ENCODE measurements at places on chromosomes 4 and X.

GRCh38 chr4:5970381-5971077 lies 47.7 kb downstream of the C4orf50 start:
- DNase-seq, result no peak

DNA sequence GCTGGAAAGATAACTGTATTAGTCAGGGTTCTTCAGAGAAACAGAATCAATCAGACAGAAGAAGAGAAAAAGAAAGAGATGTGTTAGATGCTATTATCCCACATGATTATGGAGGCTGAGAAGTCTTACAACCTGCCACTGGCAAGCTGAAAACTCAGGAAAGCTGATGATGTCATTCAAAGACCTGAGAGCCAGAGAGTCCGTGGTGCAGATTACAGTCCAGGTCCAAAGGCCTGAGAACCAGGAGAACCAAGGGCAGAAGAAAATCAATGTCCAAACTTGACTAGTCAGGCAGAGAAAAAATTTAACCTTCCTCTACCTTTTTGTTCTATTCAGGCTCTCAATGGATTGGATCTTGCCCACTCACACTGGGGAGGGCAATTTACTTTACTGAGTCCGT lies 172.5 kb downstream of the QDPR start:
- no peak for DNase-seq

GRCh38 chr4:116180157-116180601 lies 905.2 kb downstream of the TRAM1L1 start:
- no peak for DNase-seq

DNA sequence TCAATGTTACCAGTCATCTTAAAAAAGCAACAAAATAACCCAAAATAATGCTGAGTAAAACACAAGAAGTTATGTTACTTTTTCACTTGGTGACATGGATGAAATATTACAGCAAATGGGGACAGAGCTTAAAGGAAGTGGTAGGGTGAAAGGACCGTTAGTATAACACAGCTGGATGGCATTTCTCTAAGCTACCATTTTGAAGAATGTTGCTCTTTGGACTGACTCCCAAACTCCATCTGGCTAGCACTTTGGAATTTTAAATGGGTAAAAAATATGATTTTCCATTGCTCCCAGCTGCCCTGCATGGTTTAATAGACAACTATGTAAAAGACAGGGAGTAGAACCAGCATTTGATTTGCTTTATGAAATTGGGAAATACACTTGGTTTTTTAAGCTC lies 27.6 kb downstream of the CLCN5 start:
- DNase-seq, result no peak

DNA sequence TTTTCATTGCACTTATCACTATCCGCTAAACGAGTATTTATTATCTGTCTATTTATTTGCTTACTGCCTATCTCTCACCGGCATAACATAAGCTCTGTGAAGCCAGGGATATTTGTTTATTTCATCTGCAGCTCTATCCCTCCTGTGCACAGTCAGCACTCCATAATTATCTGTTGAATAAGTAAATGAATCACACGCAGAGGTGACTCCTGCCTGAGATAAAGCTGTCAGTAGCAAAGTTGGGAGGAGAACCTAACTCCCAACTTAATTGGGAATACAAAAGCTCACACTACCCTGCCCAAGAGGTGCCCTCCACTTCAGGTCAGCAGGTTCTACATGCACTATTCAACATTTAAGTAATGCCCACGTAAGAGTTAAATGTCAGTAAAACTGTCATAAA lies 85.7 kb downstream of the CORIN start:
- DNase-seq, result no peak

DNA sequence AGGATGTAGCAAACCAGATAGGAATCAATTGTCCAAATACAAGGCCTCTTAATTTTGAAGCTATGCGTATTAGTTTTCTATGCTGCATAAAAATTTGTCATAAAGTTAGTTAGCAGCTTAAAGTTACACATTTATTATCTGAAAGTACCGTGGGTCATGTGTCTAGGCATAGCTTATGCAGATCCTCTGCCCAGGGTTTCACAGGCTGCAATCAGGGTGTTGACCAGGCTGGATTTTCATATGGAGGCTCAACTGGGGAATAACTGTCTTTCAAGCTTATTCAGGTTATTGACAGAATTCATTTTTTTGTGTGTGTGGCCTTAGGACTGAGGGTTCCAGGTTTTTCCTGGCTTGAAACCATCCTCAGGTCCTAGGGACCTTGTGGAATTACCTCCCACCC lies 265.1 kb downstream of the SLC39A8 start:
- no peak for DNase-seq

GRCh38 chr4:83438719-83439118 lies 16.9 kb downstream of the HELQ start:
- no peak for DNase-seq

GRCh38 chrX:143437439-143437838 lies 79.8 kb downstream of the SPANXN3 start:
- DNase-seq, result no peak

DNA sequence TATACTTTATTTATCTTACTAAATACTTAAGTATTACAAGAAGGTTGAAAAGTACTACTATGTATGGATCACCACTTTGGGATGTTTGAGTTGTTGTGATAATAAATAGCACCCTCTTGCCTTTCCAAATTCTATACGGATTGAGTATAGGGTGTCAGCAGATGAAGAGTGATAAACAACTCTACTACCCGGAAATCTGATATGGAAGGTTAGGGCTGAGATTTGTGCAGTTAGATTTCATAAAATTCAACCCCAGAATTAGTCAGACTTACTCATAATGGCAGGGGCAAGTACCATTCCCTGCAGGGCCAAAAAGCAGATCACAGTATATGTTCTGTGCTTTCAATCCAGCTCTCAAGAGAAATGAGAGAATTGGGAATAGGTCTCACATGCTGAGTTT lies 1008.9 kb upstream of the PCDH7 start:
- DNase-seq, result no peak

Measured in activated T-cell treated with anti-CD3 and anti-CD28 coated beads for 1 hour (primary cell).